Keratinocyte (primary cell): ENCODE measurements at places on chromosomes 11 and 22.

DNA sequence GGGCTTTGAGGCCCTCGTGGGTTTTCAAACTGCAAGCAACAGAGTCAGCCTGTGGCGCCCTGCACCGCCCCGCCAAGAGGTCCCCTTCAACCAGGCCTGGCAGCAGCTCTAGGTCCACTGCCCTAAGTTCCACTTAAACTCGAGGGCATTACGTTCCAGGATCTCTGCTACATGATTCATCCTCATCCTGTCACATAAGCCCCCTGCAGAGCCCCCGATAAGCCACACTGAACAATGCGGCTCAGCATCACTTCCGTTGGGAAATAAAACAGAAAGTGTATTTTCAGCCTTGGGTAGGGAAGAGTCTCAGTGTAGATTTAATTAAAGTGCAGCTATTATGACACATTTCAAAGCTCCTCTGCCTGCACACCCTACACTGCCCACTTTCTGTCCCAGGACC is 24.6 kb downstream of the SULT4A1 start:
- DNase-seq, result no peak

DNA sequence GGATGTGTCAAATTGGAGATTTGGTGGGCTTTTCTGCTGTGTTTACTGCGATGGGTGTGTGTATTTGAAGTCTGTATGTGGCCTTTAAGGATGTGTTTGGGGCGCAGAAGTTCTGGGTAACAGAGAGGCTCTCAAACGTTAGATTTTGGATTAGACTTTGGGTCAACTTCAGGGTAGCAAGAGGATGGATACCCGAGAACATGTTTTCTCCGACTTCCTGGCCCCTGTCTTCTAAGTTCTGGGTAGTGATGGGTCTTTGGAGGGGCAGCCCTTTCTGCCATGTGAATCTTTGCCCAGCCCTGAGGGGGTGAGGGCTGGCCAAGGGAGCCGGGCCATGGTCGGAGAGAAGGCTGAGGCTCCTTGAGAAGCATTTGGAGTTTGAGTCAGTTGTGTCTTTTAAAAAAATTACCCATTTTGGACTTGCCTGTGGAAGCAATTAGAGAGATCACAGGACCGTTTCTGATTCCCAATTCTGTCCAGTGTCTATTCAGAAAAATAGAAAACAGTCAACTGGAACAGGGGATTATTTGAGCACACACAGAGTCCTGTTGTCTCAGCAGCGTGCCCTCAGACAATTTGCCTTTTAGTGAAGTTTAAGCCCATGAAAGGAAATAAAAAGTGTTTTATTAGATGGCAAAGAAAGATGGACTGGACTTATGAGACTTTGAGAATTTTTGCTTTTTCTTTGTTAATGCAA is 114.4 kb downstream of the PTPRJ start:
- DNase-seq, result no peak

DNA sequence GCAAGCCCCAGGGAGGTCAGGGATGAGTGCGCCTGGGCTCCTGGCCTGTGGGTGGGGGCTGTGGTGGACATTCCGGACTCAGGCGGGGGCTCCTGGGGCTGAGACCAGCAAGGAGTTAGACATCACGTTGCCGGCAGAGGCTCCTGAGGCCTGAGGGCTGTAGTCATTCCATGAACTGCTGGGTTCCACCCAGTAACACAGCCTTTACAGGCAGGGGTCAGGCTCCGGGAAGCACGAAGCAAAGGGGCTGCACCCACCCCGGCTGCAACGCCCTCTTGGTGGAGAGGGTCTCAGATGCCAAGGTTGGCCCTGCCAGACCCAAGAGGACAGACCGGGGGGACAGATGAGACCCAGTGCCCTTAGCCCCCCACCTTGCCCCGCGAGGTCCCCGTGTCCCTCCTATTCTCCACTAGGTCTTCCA is 9.0 kb downstream of the TNNT3 start:
- DNase-seq, result no peak

GRCh38 chr11:123413636-123414035 is 16.4 kb upstream of the GRAMD1B start:
- no peak for DNase-seq

- no peak for DNase-seq
These were observed 1029.1 kb downstream of the BRD1 start for GRCh38 chr22:48798281-48799226.

DNA sequence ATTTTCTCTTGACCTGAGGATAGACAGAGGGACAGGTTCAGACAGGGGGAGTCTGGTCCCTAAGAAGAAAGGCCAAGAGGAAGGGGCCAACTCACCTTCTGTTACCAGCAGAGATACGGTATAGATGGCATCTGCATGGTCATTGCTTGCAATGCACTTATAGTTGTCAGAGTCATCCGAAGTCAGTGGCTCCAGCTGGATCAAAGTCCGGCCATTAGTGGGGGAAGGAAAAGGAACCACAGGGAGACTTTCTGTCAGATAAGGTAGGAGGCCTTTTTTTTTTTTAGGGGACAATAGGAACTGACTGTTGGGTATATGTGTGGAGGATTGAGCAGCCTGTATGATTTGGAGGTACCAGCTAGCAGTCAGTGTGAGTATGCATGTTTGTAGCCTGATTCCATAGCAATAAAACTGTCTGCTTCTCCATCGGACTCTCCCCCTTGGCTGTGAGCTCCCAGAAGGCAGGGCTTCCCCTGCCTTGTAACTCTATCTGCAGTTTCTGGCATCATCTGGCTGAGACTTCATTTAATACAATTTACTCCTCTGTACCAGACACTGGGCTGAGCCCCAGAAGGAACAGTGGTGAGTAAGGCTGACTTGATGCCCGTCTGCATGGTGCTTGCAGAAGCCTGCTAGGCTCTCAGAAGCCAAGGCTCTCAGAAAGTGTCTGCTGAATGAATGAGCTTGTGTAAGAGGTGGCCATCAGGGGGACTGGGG is 5.7 kb downstream of the IGSF22 start:
- no peak for DNase-seq

DNA sequence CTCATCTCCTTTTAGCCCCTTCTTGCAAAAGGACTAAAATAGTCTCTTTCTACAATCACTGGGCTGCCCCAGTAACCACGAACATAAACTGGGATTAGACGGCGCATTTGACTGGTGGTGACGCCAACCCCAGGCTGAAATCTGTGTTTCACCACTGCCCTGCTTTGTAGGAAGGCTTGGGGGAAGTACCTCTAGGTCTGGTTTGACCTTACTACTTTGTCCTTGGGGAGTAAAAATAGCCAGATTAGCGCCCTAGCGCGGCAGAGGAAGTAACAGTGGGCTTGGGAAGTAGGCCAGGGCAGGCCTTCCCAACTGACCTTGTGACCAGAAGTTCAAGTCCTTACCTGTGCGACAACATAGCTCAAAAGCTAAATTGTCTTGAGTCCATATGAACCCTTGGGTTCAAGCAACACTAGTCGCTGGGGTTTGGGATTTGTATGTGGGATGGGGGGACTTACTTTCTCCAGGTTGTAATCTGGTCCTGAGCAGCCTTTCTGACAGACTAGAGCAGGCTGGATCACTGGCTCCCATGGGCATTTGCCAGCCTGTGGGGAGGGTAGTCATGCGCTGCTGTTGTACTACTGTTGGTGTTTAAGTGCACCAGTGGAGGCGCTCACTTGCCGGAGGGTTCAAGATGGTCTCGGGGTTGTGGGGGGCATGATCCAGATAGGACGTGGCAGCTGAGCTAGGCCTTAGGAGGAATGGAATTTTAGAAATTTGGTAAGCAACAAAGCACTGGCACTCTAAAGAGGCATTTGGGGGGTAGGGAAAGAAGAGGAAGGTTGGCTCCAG is 953 bp upstream of the PACS1 start:
- no peak for DNase-seq

- DNase-seq, result no peak
These were observed 89.8 kb downstream of the RPS6KA4 start for GRCh38 chr11:64448599-64449380.
